ENCODE measurements at places on chromosomes 3 and 15. TPM values are rescaled to one million over a fixed set of nuclear protein-coding genes. Genes with fewer than 3 reads are reported as not detected.

DNA sequence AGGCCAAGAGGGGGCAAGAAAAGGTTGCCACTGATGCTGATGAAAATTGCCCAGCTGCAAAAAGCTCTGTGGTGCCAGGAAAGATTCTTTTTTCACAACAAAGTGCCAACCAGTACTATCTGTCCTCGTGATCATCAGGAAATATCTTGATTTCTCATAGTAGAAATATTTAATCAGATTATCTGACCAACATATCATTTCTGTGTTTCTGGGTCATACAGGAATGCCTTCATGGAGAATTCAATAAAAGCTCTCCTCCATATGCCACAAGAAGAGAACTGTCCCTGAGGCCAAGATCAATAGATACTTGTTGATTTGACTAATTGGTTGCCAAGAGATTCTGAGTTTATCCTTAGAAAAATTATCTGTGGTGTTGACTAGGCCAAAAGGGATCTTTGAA lies 63.5 kb downstream of the FSIP1 start:
- peak; percentile 23 for DNase-seq

DNA sequence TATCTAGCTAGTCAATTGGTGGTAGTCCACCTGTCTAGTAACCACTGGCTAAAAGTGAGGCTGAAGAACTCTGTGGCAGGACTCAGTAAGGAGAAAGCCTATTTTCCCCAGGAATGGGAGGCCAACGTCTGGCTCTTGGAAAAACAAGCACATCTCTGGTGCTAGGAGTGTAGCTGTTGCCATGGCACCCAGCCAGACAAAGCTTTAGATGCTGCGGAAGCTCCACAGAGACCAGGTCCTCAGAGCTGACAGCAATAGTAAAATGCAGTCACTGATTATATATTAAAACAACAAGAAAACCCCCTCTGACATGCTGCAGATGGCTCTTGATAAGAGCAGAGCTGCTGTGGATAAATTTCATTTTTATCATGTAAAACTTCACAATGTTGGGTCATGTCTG lies 124.9 kb upstream of the STRIT1 start:
- no peak for DNase-seq

DNA sequence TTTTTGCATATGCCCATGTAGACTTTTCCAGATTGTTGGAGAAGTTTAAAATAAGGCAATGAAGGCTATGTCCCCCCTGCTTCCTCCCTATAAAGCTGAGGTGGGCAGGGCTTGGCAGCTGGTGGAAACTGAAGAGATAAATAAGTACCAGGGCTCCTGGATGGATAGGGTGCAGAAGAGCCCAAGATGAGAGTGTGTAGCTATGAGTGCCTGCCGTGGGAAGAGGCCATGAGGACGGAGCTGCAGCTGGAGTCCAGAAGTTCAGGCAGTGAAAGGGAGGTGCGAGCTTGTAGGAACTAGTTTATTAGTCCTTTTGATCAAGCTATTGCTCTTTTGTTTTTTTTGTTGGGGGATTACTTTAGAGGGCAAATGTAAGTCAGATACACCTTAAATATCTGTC lies 52.4 kb downstream of the PHLDB2 start:
- no peak for DNase-seq

DNA sequence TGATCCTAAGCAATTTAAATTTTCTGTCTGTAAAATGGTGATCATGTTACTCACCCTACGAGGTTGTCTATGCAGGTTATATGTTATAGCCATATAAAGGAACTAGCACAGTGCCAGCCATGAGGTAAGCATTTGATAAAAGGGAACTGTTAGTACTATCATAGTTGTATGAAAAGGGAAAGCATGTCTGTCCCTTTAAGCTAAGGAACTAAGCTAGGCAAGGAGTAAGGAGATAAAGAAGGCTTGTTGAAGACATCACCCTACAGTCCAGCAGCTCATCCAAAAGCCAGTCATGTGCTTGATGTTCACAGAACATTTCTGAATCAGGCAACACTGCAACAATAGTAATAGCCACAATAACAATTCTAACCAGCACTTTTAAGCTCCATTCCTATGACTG lies 243.9 kb downstream of the ZBTB20 start:
- no peak for DNase-seq

DNA sequence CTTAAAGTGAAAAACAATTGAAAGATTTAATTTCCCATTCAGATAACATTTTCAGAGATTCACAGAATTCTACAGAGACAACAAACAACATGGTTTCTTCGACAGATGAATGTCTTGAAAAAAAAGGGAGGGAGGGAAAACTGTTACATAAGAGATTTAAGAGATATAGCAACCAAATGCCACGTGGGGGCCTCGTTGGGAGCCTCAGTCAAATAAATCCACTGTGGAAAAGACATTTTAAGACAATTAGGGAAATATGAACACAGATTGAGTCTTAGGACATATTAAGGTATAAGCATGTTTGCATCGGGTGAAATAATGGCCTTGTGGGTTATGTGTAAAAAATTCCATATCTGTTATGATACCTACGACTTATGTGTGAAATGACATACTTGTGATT lies 5.0 kb upstream of the PRRT3 start:
- no peak for DNase-seq

DNA sequence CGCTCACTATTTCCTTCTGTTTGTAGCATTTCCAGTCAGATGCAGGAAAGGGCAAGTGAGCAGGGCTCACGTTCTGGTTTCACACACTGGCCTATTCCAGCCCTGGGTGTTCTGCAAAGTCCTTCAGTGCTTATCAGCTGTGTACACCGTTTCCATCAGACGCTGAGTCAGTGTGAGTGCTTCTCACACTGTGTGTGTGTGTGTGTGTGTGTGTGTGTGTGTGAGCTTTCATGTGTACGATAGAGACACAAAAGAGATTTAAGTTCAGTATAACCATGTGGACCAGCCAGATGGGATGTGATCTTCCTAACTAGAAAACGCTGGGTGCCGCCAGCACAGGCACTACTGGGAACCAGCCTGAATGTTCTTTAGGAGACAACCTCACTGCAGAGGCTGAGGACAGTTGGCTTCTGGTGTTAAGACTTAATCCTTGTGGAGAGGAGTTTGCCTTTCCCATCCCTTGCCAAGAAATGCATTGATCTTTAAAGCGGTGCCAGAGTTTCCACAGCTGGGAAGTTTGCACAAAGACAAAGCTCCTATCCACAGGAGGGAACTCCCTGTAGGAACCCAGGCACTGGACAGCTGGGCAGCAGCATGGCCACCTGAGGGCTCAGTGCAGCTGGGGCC lies 3.9 kb upstream of the CHSY1 start:
- no peak for DNase-seq

DNA sequence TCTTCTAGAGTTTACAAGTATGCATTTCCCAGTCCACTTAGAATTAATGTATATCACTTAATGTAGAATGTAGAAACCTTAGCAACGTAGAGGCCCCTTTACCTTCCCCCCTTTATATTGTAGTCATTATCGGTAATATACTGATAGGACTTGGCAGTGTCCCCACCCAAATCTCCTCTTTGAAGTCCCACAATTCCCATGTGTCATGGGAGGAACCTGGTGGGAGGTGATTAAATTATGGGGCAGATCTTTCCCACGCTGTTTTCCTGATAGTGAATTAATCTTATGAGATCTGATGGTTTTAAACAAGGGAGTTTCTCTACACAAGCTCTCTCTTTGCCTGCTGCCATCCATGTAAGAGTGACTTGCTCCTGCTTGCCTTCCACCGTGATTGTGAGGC lies 31.0 kb downstream of the ARL8B start:
- DNase-seq: no peak

GRCh38 chr3:2856138-2857133 lies 253.7 kb downstream of the IL5RA start:
- no peak for DNase-seq

DNA sequence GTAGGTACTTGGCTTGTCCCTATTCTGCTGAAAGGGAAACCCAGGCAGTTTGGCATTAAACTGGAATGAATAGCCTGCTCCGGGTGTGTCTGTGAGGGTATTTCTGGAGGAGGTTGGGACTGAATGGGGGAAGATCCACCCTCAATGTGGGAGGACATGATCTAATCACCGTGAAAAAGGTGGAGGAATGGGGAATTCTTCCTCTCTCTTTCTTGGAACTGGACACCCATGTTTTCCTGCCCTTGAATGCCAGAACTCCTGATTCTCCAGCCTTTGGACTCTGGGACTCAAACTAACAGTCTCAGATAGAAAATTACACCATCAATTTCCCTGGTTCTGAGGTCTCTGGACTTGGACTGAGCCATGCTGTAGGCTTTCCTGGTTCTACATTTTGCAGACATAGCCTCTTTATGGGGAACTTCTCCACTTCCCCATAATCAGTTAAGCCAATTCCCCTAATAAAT lies 391.7 kb downstream of the EDEM1 start:
- no peak for DNase-seq

DNA sequence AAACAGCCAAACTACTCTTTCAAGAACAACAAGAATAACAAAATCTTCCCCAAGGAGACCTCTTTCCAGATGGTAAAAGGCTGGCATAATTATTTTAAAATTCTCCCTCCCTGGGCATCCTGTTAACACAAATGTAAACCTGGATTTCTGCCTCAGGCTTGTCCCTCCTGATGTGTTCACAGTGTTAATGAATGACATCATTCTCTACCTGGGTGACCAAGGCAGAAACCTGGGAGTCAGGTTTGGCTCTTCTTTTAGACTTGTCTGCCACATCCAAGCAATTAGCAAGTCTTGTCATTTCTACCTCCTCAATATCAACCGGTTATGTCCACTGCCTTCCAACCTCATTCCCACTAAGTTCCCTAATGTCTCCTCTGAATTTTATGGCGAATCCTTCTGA lies 368.7 kb upstream of the TBL1XR1 start:
- no peak for DNase-seq

DNA sequence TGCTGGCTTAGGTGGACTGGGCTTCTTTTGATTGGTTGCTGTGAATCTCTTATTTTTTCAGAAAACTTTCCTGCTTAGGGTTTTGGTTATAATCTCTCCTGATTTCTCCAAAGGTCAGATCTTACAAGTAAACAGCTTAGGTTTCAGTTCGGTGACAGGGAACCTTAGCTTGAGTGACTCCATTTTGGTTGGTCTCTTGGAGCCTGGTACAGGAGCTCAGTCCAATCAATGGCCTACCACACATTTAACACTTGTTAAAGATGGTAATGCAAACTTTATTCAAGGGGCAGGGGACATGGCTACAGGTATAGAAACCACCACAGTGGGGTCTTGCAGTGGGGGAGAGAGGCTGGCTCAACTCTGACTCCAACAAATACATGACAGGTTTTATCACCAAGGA lies 180.9 kb upstream of the THBS1 start:
- no peak for DNase-seq

DNA sequence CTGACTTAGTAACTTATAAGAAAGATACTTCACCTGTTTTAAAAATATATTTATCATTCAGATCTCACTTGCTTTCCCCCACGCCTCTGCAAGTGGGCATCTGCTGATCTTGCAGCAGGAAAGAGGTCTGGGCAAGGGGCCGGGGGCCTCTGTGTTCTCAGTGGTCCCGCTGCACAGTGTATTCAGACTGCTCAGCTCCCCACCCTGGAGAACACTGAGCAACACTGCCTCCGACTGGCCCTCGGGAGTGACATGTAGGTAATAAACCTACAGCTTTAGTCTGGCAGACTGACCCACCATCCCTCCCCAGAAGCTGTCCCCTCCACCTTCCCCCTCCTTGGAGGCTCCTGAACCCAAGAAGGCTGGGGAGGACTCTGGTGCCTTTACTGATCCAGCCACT lies 43.8 kb downstream of the GABRB3 start:
- no peak for DNase-seq

DNA sequence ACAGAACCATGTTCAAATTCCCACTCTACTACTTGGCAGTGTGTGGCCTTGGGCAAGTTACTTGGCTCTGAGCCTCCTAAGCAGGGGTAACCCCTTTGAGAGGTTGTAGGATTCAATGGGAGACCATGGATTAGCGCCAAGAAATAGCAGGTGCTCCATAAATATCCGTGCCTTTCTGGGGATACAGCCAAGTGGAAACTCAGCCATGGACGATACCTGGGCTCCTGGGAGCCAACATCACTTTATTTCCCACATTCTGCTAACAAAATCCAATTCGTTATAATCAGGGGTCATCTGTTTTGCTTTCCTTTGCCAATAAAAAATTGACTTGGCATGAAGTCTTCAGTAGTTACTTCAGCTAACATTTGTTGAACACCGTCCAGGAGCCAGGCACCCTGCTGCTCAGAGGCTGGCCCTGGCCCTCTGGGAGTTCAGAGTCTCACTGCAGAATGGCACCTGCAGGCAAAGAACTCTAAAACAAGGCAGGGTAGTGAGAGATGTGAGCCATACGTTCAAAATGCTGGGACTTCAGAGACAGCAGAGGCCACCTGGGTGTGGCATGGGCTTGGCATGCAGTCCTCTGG lies 42.3 kb downstream of the ZDHHC19 start:
- no peak for DNase-seq

GRCh38 chr3:20515834-20516233 lies 329.8 kb upstream of the SGO1 start:
- no peak for DNase-seq

DNA sequence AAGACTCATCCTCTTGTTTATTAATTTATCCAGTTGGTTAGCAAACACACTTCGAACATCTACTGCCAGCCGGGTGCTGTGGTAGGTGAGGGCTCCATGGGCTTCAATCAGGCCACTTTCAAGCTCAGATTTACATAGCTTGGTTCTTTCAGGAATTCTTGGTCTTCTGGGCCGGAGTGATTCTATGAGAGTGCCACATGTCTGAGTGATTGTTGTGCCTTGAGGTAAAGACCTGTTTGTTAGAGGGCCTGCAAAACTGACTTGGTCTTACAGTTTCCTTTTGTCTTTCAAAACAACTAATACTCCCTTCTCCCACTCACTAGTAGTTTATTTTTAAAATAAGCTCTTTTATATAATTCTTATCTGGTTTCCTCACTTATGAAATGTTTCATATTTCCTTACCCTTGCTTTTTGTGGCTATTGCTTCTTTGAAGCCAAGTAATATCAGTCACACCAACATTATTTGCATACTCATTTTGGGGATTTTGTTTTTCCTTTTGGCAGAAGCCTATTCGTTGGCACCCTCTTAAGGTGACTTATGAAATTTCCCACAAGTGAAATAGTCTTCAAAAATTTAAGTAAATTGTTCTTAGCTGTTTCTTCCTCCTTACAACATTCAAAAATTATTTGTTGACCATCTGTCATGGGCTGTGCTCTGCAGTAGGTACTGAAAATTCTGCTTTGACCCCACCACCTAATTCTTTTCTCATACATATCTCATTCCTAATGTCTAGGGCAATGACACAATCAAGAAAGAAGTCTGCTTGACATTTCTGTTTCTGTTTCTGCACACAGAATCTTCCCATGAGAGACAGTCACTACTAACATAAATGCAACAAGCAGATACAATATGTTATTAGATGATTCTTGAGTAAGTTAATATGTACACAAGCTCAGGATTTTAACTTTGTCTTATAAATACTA lies 120.2 kb downstream of the LRRC28 start:
- DNase-seq: no peak

GRCh38 chr3:10632125-10632524 lies 126.7 kb upstream of the ATP2B2 start:
- DNase-seq: no peak

- DNase-seq: peak; percentile 86
Measured at GRCh38 chr15:66763186-66764071, 61.4 kb downstream of the SMAD6 start.

- no peak for DNase-seq
Measured at GRCh38 chr3:54836871-54837270, 91.0 kb downstream of the LRTM1 start.

GRCh38 chr3:132145833-132146232 lies 111.0 kb upstream of the CPNE4 start:
- DNase-seq: no peak

The GRAMD2A gene
- 0.29 TPM for total RNA-seq

The NANOGP8 gene
- not detected for total RNA-seq

The FANCD2OS gene
- total RNA-seq: not detected

The SLC28A2 gene
- not detected for total RNA-seq

The PIGZ gene
- total RNA-seq: 7.3 TPM

The GOLIM4 gene
- total RNA-seq: 20.2 TPM

The FAM107A gene
- not detected for total RNA-seq

Data from HT-29 (cell line).